ENCODE measurements at places on chromosomes 3 and 15.

- DNase-seq, result no peak
Measured at GRCh38 chr3:161355508-161355907, 15.8 kb downstream of the SPTSSB start.

GRCh38 chr3:77869423-77869822 lies 829.5 kb downstream of the ROBO2 start:
- DNase-seq, result no peak

GRCh38 chr15:31985607-31986006 lies 44.7 kb upstream of the CHRNA7 start:
- DNase-seq, result no peak

- no peak for DNase-seq
Measured at GRCh38 chr3:80526153-80526552, 758.4 kb upstream of the ROBO1 start.

GRCh38 chr15:25245801-25246622 lies 192.8 kb downstream of the UBE3A start:
- DNase-seq, result no peak

Measured in stimulated activated CD4-positive, alpha-beta T cell treated with anti-CD3 and anti-CD28 coated beads, TNF-alpha, amount 100 ng/mL, for 1 hour (primary cell).